ENCODE measurements at places on chromosomes 13 and 19.
A peak's percentile ranks its signal among the peaks of the same experiment; 100 is the strongest.

GRCh38 chr13:106372199-106373155 is 163.0 kb downstream of the EFNB2 start:
- DNase-seq: no peak

DNA sequence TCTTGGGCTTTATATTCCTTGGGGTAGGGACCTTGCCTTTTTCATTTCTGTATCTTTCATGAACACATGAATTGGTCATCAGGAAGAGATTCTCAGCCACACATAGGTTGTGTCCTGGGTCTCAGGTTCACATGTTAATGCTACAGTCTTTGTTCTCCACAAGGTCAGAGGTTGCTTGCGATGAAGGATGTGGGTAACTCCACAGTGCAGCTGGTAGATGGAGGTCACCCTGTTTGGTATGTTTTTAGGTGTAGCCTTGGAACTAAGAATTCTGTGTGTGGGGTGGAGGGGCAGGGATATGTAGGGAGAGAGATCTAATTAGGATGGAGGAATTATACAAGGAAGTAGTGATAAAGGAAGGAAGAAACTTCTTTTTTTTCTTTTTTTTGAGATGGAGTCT is 23.2 kb downstream of the CEACAM1 start:
- DNase-seq: no peak

DNA sequence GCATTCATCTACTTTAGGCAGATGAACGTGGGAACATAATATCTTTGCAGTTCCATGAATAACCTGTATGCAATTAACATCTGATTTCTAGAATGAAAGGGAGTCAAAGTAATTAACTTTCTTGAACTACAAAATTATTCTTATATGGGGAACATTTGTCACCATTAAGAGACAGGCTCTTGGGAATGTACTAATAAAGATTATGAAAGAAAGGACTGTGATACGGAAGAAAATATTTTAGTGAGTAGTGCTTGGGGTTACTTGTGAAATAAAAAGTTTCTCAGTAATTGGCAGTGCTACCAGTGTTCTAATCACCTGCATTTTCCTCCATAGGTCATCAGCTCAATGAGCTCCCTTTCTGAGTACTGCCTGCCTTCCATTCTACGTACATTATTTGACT is 85.4 kb downstream of the FRY start:
- DNase-seq: no peak

DNA sequence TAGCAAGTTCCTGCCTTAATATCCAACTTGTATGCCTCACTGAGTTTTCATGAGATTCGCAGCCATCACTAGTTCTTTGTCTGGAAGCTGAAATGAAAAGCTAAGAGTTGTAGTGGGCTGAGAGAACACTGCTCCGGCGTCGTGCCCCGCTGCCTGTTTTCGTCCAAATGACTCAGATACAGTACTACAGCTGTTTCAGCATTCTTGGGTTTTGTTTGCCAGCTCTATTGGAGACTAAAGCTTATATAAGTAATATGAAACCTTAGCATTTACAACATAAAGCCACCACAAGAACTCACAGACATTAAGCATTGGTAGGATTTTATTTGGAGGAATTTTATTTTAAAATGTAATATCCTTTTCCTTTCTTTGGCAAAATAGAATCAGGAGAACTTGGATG is 299.7 kb downstream of the DLEU7 start:
- DNase-seq: peak; percentile 81

All from hindlimb muscle (tissue), 1 donor.